ENCODE measurements at places on chromosomes 2 and 18.
A peak's percentile ranks its signal among the peaks of the same experiment; 100 is the strongest.

GRCh38 chr2:218310853-218311540, 18.7 kb upstream of the TMBIM1 start:
- DNase-seq, result no peak

DNA sequence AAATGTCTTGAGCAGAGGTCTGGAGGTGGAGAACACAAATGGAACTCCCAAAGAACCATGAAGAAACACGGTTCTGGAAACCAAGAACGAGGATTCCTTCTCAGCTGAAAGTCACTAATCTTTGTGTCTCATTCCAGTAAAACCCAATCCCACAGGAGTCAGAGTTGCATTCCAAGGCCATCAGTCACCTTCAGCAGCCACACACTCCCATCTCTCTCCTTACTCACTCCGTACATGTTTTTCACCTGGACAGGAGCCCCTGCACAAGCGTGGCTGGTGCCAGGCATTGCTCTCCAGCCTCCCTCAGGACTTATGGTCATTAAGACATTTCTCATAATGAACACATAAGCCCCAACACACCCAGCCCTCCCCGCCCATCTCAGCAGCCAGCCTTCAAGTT, 175.4 kb upstream of the SIX2 start:
- peak; percentile 89 for DNase-seq

- DNase-seq, result no peak
Measured at GRCh38 chr2:68287580-68288441, 31.9 kb downstream of the CNRIP1 start.

- DNase-seq, result no peak
Measured at GRCh38 chr2:237351046-237351445, 62.9 kb downstream of the COL6A3 start.

- no peak for DNase-seq
Measured at GRCh38 chr2:21939967-21940366, 816.2 kb downstream of the TDRD15 start.

- DNase-seq, result no peak
Measured at GRCh38 chr2:61770746-61771145, 83.1 kb downstream of the FAM161A start.

DNA sequence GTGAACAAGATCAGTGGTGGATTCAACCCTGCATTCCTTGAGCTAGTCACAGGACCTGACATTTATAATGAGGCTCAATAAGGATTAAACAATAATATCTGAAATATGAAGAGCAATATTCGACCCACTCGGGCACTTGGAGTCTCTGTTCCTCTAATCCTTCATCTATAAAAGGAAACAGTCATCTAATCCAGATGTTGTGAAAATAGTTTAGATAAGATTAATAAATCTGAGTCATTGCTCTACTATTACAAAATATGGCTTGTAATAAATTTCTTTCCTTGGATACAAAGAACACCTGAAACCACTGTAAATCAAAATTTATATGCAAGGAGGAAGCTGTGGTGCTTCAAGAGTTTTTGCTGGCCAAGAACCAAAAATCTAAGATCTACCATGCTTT, 846.9 kb upstream of the ACVR2A start:
- no peak for DNase-seq

DNA sequence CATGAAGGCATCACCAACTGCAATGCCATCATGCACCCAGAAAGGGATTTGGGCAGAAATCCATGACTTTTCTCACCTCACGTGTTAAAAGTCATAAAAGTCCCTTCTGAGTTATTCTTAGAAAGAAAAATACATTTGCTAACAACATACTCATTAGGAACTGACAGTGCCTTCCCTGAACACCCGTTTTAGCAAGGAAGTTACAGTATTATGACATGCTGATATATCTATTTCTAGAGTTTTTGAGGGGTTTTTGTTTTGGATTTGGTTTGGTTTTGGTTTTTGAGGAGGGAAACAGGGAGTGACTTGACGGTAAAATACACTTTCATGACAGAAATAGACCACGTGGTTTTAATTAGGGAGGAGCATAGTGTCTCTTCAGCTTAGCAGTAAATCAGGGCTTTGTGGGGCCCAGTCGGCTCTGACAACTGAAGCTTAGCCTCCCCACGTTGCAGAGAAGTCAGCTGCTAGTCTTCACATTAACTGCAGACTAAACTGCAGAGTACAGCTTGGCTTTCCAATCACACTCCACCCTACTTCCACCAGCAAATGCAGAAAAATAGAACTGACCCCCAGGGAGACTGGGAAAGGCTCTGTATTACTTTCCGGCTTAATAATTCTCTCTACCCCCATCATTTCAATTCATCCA, 141.4 kb downstream of the FAM124B start:
- no peak for DNase-seq

- no peak for DNase-seq
Measured at GRCh38 chr2:85753525-85754312, at the start of gene ATOH8. ATOH8 (plus strand) TSS chr2:85753991; CDS start chr2:85754190, 199 bp downstream.

Measured in RCC 7860 (cell line).